Neural progenitor cell (in vitro differentiated cells): ENCODE measurements at places on chromosomes 5 and 9.

GRCh38 chr9:84235511-84235910 lies 105.0 kb downstream of the SLC28A3 start:
- no peak for DNase-seq

- no peak for DNase-seq
These were observed 12.9 kb downstream of the GDF9 start for GRCh38 chr5:132853323-132853722.

DNA sequence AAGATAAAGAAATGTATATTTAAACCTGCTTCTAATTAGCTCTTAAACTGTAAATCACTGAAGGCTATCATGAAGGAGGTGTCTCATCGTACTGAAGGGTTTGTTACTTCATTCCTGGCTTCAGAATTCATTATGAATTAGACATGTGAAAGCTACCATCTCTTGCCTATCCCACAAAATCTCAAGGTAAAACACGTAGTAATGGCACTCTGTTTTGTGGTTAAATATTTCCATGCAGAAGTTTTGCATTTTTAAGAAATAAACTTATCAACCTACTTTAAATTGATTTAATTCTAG lies 490.7 kb upstream of the NUDT12 start:
- no peak for DNase-seq

GRCh38 chr5:113005454-113005853 lies 28.9 kb downstream of the DCP2 start:
- no peak for DNase-seq

DNA sequence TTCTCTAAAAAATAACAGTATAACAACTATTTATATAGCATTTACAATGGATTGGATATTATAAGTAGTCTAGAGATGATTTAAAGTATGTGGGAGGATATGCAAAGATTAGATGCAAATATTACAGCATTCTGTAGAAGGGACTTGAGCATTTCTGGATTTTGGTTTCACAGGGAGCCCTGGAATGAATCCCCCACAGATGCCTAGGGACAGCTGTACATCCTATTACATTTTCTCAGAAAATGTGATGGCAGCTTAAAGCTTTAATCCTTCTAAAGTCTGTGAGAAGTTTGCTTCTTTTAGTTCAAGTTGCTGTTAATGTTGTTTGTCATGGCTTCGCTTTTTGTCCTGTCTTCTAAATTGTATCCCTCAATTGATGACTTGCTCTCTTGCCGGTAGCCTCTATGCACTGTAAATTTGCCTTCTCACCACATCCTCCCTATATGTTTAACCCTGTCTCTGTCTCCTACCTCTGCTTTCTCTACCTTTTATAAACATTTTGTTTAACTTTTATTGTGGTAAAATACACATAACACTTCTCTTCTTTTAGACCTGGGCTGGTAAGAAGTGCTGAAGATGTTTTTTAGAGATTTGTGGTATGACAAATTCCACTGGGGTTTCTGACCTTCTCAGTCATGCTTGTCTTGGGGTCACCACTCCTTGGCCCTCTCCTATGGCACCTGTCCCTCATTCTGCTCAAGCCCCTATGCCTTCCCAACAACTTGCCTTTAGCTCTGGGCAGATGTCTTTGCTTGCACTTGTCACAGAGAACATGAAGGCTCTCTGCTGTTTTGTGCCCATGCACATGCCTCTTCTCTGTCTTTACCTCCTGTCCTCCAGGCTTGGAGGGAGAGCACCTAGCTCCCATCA lies 37.9 kb downstream of the LNPEP start:
- DNase-seq, result no peak

DNA sequence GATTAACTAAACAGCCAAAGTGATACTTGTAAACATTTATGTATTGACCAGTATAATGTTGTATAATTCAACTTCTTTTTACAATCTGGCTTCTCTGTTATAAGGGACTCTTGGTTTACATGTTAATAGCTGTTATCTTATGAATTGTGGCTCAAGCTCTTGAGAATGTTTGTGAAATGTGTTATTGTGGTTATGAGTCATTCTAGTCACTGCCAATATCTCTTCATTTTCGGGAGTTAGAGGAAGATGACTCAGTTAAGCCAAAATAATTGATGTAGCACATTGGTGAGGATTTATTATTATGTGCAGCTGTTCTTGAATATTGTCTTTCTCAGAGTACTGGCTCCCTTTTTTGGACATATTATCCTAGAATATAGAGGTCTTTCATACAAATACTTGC lies 655.2 kb upstream of the RIOK2 start:
- DNase-seq, result no peak

DNA sequence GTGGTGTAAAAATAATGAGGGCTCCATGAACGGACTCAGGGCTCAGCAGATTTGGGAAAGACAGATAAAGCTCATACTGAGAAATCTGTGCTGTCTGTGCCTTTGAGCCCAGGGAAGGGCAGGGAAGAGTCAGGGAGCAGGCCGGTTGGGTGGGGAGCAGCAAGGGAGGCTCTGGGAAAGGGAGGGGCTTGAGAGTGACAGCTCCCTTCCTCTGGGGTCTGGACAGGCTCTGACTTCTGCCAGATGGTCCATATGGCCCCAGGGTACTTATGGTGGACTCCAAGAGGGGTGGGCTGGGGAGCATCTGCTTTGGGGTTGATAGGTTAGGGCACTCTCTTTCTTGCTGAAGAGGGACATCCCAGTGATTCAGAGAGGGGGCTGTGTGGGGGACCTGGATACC lies 2.1 kb downstream of the NPR2 start:
- DNase-seq, result no peak

DNA sequence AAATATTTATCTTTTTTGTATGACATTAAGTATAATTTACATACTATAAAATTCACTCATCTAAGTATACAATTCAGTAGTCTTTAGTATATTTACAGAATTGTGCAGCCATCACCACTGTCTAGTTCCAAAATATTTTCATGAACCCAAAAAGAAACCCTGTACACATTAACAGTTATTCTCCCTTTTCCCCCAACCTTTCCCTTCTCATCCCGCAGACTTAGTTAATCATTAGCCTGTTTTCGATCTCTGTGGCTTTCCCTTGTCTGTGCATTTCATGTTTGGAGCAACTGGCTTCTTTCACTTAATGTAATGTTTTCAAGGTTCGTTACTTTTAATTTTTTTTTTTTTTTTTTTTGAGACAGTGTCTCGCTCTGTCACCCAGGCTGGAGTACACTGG lies 37.5 kb downstream of the MTREX start:
- DNase-seq, result no peak

DNA sequence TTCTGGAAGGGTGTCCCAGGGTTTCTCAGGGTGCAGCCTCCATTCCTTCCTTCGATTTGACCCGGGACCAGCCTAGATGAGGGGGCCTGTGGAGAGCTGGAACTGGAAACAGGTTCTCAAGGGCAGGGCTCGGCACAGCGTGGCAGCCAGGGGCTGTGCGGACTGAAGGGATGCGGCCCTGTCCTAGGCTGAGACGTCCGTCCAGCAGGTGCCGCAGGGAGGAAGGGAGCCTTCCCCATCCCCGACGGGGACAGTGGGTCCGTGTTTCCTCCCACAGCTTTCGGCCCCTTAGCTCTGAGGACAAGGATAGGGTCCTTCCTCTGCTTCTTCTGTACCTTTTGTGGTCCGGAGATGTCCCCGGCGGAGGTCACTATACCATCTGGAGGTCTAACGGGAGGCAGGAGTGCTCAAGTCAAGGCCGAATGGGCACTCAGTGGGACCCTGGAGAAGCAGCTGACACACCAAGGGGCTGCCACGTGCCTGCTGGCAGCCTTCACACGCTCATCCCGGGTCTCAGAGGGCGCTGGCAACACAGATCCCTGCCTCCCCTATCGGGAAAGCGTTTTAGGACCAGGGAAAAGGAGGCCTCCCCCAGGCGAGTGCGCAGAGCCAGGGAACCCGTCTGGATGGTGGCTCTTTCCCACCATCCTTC lies 49.9 kb downstream of the USP20 start:
- DNase-seq, result peak; percentile 37

DNA sequence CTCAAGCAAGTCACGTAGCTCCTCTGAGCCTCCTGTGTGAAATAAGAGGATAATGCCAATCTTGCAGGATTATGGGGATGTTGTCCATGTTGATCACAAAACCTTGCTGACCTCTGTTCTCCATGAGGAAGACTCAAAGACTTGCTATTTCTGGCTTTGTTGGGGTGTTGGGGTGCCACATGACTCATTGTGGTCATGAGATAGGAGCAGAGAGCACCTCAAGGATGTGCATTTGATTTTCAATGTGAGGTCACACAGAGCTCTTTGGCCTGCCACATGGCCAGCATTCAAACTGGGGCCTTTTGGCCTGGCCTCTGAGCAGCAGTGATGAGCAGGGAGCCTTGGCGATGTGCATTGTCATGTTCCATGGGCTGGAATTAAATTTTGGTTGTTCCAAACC lies 380.3 kb downstream of the GADD45G start:
- no peak for DNase-seq

DNA sequence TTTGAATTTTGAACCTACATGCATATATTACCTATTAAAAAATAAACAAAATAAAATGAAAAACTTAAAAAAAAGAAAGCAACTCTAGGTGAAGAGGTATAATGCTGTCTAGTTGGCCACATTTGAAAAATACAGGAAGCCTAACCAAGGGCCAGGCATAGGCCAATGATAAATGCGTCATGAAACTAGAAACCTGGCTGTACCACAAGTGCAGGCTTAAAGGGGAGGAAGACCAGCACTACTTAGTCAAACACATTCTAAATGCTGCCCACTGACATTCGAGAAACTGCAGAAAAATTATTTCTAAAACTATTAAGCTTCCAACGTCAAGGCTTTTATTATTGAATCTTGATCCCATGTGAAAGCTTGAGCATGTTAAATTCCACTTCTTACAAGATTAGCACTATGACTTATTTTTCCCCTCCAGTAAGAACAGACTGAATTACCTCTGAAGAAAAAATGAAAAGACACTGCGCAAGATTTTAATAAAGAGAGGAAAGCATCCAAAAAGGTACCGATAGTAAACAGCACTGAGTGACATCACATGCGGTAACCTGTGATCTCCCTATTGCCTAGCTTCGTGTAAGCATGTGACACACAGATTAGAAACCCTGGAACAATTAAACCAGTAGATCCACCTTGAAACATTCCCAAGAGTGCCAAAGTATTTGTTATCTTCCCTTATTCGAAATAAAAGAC lies 16.2 kb downstream of the CDC14B start:
- no peak for DNase-seq

DNA sequence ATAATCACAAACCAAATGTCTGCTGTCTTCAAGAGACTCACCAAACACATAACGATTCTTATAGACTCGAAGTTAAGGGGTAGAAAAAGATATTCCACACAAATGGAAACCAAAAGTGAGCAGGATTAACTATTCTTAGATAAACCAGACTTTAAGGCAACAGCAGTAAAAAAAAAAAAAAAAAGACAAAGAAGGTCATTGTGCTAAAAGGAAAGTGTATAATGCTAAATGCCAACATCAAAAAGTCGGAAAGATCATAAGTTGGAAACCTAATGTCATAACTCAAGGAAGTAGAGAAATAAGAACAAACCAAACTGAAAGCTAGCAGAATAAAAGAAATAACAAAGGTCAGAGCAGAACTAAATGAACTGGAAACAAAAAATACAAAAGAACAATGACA lies 714.6 kb downstream of the SEMA5A start:
- DNase-seq, result no peak

GRCh38 chr5:6412811-6413210 lies 34.5 kb upstream of the MED10 start:
- no peak for DNase-seq

GRCh38 chr9:2087500-2088313 lies 72.6 kb downstream of the SMARCA2 start:
- peak; percentile 31 for DNase-seq

DNA sequence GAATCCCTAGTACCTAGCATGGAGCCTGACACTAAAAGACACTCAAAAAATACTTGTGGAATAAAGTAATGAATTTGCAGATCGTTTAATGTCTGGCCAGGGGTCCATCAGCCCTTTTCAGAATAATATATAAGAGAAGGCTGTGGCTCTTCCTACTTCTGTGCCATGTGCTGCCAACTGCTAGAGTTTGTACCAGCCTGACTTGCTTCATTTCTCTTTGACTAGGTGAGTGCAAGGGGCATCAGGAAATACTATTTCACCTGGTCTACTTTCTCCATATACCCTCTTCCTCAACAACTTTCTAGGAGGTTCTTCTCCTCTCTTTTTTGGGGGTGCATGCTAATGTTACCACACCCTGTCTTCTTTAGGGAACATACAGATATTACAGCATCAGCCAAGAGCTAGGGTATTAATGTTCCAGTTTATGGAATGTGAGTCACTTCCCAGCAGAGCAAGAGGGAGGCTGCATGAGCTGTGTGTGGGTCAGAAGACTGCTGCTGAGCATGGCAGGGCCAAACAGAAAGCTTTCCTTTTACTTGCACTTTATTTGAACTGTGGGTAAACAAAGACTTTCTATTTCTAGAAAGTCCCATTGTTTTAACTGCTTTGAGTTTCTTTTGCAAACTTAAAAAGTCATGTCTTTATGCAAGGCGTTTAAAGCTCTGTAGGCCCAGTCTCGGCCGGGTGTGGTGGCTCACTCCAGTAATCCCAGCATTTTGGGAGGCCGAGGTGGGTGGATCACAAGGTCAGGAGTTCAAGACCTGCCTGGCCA lies 158.9 kb downstream of the ADAMTSL1 start:
- no peak for DNase-seq

DNA sequence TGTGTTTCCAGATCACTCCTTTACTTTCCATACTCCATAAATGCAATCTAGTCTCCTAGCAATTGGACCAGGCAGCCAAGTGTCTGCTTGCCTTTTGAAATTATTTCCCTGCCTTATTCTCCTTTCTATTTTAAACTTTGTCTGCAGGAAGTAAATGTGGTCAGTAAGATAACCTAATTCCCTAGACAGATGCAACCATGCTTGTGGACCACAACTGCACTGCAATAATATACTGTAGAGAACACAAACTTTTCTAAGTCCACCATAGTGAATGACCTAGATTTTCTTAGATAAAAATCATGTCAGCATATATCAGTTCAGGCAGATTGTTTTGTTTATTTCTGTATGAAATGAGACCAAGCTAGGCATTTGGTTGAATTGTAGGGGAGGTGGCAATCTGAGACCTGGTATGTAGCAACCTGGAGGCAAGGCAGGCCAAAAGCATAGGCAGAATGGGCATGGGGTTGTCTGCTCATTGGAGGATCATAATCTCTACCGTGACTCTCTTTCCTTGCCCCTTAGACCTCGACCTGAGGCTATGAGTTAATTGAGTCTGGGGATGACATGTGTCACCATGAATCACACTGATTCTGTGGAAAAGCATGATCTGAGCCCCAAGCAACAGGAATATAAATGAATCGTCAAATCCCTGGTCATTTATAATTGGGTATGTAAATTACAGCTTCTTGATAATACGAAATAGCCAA lies 20.7 kb downstream of the ACTL7B start:
- no peak for DNase-seq

- DNase-seq, result no peak
These were observed 52.3 kb upstream of the APC start for GRCh38 chr5:112685386-112685785.

- DNase-seq, result no peak
These were observed 47.1 kb upstream of the NEK6 start for GRCh38 chr9:124210697-124211096.
